ENCODE measurements at places on chromosomes 3 and 15. TPM values are rescaled to one million over a fixed set of nuclear protein-coding genes. Genes with fewer than 3 reads are reported as not detected.

TGM4 gene
- 2.5 TPM for total RNA-seq

CFAP91 gene
- total RNA-seq, result not detected

DNA sequence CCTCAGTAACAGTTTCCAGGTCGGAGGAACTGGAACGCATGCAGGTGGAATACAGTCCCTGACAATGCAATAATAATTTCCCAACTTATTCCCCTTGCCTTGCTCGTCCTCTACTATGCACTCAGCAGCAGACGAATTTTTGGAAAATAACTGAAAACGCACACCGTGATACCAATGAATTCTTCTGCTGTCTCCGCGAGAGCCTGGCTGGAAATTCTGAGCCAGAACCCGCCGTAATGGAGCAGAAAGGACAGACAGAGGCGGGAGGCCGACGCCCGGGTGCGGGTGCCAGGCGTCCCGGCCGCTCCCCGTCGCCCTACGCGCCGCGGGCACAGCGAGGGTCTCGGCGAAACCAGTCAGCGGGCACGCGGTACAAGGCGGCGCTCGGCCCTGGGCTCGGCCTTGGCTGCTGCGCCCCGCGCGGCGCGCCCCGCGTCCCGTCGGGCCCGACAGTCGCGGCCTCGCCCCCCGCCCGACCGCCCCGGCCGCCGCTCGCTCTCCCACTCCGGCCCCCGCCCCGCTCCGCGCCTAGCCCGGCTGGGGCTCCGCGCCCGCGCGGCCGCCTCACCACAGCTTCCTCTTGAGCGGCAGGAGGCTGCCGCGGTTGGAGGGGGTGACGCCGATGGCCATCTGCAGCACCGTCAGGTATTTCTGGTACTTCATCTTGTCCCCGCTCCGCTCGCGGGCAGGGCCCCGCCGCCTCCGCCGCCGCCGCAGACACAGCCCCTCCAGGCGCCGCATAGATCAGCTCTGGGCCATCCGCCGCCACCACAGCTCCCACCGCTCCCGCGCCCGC lies 114.5 kb upstream of the GOLGA8J start:
- H3K4me3 ChIP-seq, result peak overlapping the region; percentile 70
- H3K27ac ChIP-seq, result no peak overlapping the region
- DNase-seq, result no peak
- H3K36me3 ChIP-seq, result no peaks in the 10 kb centered on the region
- no peaks in the 10 kb centered on the region for H3K27me3 ChIP-seq

GRCh38 chr15:86765281-86765680 lies 685.6 kb downstream of the AGBL1 start:
- no peaks in the 10 kb centered on the region for H3K36me3 ChIP-seq
- H3K4me1 ChIP-seq, result no peaks in the 10 kb centered on the region
- H3K27me3 ChIP-seq, result no peaks in the 10 kb centered on the region
- no peak overlapping the region for H3K4me3 ChIP-seq
- H3K27ac ChIP-seq, result no peak overlapping the region
- no peak for DNase-seq

DNA sequence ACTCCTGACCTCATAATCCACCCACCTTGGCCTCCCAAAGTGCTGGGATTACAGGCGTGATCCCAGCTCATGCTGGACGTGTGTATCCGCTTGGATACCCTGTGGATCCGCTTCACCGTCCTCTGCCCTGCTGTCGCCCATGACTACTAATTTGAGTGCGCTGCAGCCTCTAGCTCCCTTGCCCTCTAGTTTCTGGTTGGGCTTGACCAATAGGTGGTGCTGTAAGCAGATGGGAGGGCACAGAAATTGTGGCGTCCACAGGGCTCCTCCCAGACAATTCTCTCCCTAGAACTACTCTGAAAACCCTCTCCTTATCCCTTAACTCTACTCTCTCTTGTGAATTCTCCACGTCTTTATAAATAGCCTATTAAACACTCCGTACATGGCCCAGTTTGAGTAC lies 36.2 kb downstream of the ZPLD1 start:
- peak; percentile 20 for DNase-seq
- H3K4me3 ChIP-seq, result no peak overlapping the region
- H3K4me1 ChIP-seq, result no peaks in the 10 kb centered on the region
- H3K36me3 ChIP-seq, result no peaks in the 10 kb centered on the region

GRCh38 chr3:184800349-184800930 lies 11.5 kb upstream of the VPS8 start:
- H3K4me3 ChIP-seq, result no peak overlapping the region
- H3K36me3 ChIP-seq, result no peaks in the 10 kb centered on the region
- H3K27ac ChIP-seq, result no peak overlapping the region
- peaks cover 8% of the 10 kb centered on the region for H3K4me1 ChIP-seq
- DNase-seq, result no peak

DNA sequence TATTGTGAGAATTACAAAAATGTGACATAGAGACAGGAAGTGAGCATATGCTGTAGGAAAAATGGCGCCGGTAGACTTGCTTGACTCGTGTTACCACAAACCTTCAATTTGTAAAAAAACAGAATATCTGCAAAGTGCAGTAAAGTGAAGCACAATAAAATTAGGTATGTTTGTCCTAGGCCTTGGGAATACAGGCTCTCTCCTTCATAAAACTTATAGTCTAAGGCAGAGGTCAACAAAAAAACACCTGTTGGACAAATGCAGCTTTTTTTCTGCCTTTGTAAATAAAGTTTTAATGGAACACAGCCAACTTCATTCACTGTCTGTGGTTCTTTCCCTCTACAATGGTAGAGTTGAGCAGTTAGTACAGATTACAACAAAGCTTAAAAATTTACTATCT lies 216.8 kb upstream of the SATB1 start:
- DNase-seq, result no peak
- peaks cover 10% of the 10 kb centered on the region for H3K27me3 ChIP-seq
- H3K27ac ChIP-seq, result no peak overlapping the region

DNA sequence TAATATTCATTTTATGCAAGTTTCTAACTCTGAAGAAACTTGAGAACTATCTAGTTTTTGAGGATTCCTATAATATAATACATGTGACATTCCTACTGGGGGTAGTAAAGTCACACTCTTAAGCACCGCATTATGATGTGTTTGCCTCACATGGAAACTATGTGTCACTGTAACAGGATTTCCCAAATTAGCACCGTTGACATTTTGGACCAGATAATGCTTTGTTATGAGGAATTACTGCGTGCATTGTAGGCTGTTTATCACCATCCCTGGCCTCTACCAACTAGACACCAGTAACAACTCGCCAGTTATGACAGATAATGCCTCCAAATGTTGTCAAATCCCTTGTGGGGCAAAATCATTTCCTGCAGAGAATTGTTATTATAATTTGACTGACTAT lies 267.8 kb downstream of the RAP2B start:
- H3K27me3 ChIP-seq, result no peaks in the 10 kb centered on the region
- H3K27ac ChIP-seq, result no peak overlapping the region
- DNase-seq, result no peak
